ENCODE measurements at places on chromosomes 5 and 9. TPM values are rescaled to one million over a fixed set of nuclear protein-coding genes. Genes with fewer than 3 reads are reported as not detected.

DNA sequence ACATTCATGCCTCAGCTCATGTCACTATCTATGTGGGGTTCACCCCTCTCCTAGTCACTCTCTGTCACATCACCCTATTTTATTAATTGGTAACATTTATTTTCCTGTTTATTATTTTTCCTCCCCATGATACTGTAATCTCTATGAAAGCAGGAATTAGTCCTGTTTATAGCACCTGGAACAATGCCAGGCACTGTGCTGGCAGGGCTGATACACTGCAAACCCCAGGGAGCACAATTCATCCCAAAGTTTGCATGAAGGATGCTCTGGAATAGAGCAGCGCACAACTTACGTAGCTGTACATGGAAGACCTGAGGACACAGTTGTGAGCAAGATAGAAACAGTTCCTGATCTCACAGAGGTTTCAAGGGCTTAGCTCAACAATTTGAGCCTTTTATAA lies 103.2 kb downstream of the NSG2 start:
- no peak for DNase-seq

DNA sequence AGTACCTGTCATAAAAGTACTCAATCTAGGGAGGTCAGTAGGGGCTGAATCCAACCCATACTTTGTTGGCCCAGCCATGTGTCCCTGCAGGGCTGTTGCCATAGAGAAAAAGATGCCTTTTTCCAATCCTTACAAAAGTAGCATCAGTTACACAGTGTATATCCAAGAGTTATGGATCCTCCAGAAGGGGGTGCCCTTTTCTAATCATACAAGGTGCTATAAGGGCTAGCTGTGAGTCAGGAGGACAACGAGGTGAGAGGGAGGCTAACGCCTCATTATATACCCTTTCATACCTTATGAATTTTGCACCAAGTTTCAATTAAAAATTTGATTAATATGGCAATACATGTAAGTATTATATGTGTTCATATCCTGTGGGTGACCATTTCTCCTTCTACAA lies 4.8 kb downstream of the KIAA0825 start:
- DNase-seq = no peak

DNA sequence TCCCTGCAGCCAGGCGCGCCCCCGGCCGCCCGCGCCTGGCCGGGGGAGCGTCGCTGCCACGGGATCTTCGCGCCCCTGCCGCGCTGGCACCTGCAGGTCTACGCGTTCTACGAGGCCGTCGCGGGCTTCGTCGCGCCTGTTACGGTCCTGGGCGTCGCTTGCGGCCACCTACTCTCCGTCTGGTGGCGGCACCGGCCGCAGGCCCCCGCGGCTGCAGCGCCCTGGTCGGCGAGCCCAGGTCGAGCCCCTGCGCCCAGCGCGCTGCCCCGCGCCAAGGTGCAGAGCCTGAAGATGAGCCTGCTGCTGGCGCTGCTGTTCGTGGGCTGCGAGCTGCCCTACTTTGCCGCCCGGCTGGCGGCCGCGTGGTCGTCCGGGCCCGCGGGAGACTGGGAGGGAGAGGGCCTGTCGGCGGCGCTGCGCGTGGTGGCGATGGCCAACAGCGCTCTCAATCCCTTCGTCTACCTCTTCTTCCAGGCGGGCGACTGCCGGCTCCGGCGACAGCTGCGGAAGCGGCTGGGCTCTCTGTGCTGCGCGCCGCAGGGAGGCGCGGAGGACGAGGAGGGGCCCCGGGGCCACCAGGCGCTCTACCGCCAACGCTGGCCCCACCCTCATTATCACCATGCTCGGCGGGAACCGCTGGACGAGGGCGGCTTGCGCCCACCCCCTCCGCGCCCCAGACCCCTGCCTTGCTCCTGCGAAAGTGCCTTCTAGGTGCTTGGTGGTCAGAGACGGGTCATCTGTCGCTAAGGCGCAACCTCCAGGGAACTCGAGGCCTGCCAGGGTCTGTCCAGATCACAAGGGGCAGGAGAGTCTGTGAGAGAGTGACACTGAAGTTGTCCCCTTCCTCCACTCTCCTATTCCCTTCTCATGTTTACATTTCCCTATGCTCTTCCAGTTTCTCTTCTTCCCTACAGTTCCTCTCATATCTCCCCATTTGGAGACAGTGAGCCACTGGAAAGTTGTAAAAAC lies 1.3 kb downstream of the GPR150 start:
- no peak for DNase-seq

- no peak for DNase-seq
Observed at GRCh38 chr5:96714951-96715451, 52.8 kb downstream of the CAST start.

GRCh38 chr5:76325326-76325725 lies 77.8 kb upstream of the IQGAP2 start:
- no peak for DNase-seq

- DNase-seq = no peak
Observed at GRCh38 chr9:33782395-33783152, 12.8 kb upstream of the PRSS3 start.

DNA sequence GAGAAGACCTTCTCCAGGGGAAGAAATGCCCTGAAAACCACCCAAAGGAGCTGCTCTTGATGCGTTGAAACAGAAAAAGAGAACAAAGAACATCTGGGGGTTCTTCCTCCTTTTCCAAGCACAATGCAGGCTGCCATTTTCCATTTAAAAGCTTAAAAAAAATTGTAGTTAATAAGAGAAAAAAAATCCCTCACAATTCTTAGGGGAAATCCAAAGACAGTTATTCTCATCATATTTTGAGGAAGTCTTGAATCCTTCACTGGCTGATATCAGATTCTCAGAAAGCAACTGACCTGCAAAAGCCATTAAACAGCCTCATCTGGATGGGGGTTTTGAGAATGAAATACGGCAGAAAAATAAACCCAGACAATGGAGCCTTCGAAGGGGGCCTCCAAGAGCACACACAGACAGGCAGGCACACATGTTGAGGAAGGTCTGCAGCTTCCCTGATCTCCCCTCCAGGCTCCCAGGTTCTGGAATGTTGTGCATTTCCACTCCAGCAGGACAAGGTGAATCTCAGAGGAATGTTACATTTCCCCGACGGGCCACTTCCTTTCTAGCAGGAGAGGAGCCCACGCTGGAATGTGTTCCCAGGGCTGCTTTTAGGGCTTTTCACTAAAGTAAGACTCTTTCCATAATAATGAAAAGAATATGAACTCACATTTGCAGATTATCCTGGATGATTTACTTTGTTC lies 159.4 kb upstream of the S1PR3 start:
- no peak for DNase-seq

The FOXD1 gene
- total RNA-seq = not detected

The GMCL2 gene
- not detected for total RNA-seq

The TRIM36 gene
- total RNA-seq = 1.1 TPM

The GFI1B gene
- total RNA-seq = not detected
